ENCODE measurements at places on chromosomes 6 and 20.

DNA sequence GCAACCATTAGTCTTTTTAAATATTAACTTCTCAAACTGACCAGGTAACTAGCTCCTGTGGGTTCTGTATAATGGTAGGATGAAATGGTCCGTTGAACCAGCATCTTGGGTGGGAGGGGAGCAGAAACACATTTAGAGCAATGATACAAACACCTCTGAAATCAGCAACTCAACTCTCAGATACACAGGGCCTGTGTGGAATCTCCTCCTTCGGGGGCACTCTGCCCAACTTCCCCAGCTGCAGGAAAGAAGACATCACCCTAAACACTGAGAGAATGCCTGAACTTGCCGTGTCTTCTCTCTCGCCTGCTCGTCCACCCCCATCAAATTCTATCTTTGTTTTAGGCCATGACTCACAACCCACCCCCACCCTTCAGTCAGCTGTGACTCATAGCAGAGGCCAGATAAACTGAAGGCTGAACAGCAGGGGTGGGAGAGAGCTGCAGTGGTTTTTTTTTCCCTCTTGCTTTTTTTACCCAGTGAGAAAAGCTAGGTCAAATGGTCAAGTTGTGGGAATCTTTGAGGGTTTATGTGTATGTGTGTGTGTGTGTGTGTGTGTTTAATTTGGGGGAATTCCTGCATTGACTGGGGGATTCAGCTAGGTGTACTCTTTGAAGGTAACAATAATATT, 593.4 kb upstream of the JAG1 start:
- DNase-seq, result no peak

GRCh38 chr6:15539722-15540270, 123.0 kb downstream of the DTNBP1 start:
- DNase-seq, result no peak

- DNase-seq, result no peak
Measured at GRCh38 chr20:19328676-19329075, 116.2 kb downstream of the SLC24A3 start.

DNA sequence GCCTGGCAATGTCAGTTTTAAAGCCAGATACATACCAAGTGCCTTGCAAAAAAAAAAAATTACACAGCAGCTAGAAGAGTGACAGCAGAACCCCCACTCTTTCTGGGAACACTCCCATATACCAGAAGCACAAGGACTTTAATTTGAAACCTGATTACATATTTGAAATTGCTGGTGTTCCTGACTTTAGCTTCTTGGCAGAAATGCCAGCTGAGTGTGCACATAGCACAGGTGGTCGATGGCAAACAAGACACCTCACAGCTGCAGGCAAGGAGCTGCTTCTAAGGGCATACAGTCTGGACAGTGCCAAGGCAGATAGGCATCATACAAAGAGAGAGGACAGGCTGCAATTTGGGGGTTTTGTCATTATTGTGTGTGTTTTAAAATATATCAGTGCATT, 150.7 kb upstream of the SGK1 start:
- DNase-seq, result no peak

DNA sequence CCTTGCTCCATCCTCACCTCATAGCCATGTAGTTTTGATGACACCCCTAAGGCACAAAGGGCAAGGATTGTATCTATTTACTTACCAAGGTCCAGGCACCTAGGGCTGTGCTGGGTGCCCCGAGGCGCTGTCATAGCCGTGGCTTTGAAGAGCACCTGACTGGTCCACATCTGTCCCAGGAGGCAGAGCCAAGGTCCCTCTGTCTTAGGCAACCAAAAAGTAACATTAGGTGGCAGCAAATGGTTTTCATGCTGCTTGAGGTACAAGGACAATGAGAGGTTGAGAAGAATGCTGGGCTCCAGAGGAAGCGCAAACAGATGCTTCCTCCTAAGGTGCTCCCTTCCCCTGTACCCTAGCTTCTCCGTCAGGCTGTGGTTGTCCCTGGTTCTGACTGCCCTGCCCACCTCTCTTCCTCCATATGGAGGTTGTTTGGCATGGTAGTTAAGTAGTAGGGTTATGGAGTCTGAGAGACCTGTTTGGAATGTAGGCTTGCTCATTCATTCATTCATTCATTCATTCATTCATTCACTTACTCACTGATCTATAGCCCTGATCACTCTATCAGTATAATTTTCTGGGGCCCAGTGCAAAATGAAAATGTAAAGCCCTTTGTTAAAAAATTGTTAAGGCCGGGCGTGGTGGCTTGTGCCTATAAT, 3.0 kb upstream of the UQCC2 start:
- no peak for DNase-seq

DNA sequence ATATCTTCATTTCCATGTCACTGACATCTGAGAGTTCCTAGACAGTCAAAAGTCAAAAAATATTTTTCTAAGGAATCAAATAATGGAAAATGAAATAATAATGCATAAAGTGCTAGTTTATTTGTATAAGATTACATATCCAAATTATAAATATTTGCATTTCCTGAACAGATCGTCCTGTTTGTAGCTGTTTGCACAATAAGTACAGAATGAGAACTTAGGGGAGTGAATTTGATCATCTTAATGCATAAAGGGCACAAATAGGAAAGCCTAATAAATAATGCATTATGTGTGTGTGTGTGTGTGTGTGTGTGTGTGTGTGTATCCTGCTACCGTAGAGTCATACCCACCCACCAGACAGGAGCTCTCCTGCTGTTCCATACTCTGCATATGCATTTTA, 521.0 kb upstream of the EPHA7 start:
- no peak for DNase-seq

- no peak for DNase-seq
Measured at GRCh38 chr6:56040223-56040622, 164.8 kb upstream of the BMP5 start.

DNA sequence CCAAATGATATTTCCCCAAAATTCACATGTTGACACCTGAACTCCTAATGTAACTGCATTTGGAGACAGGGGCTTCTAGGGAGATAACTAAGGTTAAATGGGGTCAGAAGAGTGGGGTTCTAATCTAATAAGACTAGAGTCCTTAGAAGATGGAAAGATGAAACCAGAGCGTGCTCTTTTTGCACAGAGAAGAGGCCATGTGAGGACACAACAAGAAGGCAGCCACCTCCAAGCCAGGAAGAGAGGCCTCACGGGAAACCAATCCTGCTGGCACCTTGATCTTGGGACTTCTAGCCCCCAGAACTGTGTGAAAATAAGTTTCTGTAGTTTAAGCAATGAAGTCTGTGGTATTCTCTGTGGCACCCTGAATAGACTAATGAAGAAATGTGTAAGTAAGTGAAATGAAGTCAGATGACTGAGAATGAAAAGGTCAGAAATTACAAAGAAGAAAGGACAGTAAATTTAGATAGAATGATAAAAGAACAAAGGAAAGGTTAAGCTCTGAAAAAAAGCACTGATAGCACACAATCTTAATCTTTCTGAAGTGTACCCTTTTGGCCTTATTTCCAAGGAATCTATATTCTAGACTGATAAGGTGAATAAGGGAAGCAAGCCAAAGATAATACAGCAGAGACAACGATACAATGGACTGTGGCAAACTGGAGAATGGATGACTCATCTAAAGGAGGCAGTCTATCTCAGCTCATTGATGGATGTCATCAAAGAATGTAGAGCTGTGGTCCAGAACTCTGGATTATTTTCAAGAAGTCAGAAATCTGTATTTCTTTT, 110.4 kb downstream of the MYB start:
- DNase-seq, result no peak

DNA sequence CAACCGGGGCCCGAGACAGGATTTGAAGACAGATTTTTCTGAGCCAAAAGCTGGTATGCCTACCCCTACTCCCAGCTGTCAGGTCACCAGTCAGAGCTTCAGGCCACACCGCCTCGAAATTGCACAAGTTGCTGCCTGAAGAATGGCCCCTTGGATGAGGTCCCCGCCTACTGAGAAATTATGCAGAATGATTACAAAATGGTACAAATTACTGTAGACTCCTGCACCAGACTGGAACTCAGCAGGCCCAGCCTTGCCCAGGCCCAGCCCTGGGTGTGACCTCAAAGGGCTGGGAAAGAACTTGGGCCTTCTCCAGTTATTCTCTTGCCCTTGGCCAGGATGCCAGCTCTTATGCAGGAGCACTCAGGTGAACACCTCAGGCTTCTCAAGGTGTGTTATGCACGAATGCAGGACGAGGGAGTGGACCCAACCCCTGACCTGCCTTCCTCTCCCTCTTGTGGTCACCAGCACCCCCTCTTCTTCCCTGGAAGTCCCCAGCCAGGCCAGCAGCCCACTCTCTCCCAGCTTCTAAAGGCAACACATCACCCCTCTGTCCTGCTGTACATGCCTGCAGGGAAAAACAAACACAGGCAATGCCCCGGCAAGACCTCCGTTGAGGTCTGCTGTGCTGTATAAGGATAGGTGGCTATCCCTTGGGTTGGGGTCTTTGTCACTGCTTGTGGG, 88.7 kb upstream of the NAA20 start:
- no peak for DNase-seq

DNA sequence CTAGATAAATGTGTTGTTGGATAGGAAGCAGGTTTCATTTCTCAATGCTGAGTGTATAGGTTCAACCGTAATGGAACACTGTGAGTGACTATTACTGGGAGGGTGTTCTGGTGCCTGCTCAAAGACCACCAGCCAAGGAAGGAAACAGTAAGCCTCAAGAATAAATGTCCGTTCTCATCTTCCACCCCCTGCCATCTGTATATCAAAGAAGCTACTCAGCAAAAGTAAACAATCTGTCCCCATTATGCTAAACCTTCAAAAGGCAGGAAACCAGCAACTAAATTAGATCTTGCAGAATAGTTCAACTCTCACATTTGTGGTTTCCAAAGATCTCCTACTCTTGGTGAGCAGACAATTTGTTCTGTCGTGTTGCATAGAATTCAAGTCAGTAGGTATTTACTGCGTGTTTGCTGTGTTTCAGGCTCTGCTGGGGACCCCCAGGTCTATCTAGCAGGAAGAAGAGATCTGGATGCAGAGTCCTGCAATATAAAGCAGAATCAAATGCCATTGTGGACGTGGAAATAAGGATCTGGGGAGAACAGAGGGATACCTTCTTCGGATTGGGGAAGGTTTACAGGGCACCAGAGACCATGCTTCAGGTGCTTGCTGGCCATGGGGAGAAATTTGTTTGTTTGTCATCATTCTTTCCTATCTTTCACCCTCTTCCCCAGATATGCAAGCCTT, 87.3 kb downstream of the SCML4 start:
- DNase-seq, result no peak

GRCh38 chr6:12342664-12343063, 52.5 kb downstream of the EDN1 start:
- DNase-seq, result no peak

- DNase-seq, result no peak
Measured at GRCh38 chr20:63176427-63177133, 39.4 kb downstream of the YTHDF1 start.

All from stimulated activated CD8-positive, alpha-beta memory T cell treated with anti-CD3 and anti-CD28 coated beads, Interleukin-7, amount 100 ng/mL, for 4 hours (primary cell).